DMS79 (cell line): ENCODE measurements at places on chromosomes 3 and 15.

GRCh38 chr3:123123716-123124616, 57.1 kb downstream of the PDIA5 start:
- no peak for DNase-seq

- DNase-seq, result no peak
Measured at GRCh38 chr3:52286777-52287110, 884 bp upstream of the GLYCTK start.

- no peak for DNase-seq
Measured at GRCh38 chr3:144822671-144823070, 851.0 kb downstream of the DIPK2A start.

DNA sequence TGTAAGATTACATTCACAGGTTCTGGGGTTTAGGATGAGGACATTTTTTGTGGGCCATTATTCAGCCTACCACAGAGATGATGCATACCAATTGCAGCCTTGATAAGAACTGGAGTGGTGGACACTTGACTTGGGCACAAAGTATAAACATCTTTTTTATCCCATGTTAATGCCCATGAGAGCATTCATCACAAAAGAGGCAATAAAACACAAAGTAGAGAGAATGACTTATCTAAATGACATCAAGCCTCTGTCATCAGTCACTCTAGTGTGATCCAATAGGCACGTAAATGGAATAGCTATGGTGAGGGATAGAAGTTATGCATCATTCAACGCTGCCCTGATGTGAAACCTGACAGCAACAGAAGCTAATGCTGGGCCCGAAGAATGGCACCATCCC, 25.8 kb downstream of the VEPH1 start:
- DNase-seq, result no peak

DNA sequence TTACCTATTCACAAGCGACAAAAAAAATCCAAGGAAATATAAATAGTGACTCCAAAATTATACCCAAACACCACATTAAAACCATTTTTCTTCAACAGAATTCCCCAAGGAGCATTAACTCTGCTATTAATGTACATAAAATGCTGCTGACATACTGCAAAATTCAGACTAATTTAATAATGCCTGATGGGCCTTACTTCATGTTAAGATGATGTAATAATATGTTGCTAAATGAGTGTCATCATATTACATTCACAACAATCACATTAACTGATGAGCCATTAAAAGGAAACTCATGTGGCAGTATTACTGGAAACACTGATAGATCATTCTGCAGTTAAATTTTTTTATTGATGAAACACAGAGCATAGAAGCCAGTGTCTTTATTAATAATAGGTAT, 204.9 kb upstream of the CGNL1 start:
- DNase-seq, result no peak

GRCh38 chr15:92603743-92604470, 51.7 kb downstream of the FAM174B start:
- no peak for DNase-seq
